ENCODE measurements at places on chromosomes 3 and 15.

DNA sequence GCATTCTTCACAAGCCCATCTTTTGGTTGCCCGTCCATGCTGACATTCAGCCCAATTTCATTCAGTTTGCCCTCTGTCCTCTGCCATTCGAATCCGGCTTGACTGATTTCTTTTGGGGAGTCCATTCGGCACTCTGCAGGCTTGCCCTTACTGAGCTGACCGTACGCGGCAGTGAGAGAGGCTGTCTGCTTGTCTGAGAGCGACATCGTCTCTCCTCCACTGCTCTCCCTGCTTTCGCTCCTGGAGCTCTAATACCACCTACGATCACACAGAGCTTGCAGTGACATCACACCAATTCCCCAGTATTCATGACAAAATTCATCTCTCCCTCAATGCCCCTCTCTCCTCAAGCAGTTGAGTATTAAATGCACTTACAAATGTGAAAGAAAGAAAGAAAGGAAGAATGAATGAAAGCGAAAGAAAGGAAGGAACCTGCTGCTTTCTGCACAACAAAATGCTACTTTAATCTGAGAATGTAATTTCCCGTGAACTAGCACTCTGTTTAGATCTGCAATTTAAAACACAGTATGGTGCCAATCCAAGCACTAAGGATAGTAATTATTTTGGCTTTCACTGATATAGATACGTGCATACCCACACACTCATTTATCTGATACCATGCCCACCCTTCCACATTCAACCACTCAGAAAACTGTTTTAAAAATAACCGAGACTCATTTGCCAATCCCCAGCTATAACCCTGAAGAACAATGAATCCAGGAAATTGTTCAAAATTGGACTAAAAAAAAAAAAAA, 89.5 kb downstream of the DHX30 start:
- no peak for DNase-seq

DNA sequence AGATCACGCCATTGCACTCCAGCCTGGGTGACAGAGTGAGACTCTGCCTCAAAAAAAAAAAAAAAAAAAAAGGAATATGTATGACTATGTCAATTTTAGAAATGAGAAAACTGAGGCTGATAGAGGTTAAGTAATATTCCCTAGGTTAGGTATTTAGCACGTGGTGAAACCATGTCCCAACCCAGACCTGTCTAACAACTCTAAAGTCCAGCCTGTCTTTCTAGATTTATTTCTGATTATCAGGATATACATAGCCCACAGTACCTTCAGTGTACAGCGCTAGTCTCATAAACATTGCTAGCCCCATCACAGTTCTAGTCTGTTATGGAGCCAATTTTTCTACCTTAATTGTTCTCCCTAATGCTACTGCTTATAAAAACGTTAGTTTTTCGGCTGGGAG, 88.4 kb upstream of the RAP2B start:
- DNase-seq, result no peak

GRCh38 chr3:43872301-43872700, 181.6 kb downstream of the ABHD5 start:
- no peak for DNase-seq

DNA sequence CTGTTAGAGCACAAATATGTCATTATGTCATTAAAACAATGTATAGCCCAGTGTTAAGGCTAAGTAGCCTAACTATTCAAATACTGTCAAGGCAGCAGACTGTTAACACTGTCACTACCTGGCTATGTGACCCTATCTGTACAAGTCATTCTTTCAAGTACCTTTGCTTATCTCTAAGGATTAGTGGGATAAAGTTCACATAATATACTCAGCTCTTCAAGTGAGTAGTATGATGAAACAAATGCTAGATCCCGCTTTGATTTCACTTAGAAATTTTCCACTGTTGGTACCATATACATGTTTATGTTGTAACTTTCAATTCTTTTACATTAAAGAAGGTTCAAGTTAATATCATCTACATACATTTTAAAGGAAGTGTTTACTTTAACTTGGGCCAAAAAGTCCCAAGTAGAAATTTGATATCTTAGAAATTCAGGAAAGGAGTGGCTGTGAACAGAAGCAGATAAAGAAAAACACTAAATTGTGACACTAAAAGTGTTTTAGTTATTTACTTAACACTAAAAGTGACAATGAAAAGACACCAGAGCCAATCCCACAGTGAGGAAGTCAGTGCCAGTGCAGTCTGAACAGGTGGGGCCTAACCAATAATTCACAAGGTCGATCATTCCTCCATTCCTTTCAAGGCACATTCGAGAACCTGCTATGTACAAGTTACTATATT, 4.8 kb upstream of the RFX7 start:
- DNase-seq, result no peak

DNA sequence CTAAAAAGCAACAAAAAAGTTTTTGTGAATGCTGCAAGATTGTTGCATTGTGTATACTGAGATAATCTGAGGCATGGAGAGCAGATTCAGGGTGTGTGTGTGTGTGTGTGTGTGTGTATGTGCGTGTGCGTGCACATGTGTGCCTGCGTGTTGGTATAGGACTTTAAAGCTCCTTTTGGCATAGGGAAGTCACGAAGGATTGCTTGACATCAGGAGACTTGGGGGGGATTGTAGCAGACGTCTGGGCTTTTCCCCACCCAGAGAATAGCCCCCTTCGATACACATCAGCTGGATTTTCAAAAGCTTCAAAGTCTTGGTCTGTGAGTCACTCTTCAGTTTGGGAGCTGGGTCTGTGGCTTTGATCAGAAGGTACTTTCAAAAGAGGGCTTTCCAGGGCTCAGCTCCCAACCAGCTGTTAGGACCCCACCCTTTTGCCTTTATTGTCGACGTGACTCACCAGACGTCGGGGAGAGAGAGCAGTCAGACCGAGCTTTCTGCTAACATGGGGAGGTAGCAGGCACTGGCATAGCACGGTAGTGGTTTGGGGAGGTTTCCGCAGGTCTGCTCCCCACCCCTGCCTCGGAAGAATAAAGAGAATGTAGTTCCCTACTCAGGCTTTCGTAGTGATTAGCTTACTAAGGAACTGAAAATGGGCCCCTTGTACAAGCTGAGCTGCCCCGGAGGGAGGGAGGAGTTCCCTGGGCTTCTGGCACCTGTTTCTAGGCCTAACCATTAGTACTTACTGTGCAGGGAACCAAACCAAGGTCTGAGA, 4.7 kb downstream of the BHLHE40 start:
- peak; percentile 57 for DNase-seq
